ENCODE measurements at places on chromosomes 16 and 17.

DNA sequence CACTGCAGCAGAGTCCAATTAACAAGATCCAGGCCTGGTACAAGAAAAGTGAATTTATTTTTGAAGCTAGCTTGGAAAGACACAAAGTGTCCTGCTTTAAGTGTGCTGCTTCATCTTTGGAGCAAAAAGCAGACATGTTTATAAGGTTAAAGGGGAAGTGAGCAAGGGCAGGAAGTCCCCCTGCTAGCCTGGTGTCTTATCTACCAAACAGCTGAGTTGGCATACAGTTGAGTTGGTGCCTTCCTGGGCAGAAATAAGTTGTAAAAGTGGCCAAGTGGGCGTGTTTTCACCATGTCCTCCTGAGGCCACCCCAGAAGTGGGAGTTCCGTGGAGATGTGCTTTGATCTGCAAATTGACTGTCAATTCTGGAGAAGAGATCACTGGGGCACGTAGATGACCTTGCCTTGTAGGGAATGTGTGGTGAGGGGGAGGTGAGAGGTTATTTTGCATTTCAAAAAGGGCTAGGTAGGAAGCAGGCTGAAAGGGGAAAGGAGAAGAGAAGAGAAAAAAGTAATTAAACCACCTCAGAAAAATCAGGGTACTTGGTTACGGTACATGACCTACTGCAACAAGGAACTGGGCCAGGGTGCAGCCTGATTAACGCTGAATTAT is 38.3 kb upstream of the HSBP1 start:
- DNase-seq = no peak

- no peak for DNase-seq
Observed at GRCh38 chr17:6023036-6023831, 46.9 kb upstream of the WSCD1 start.

- peak; percentile 20 for DNase-seq
Observed at GRCh38 chr17:70905796-70906195, 736.5 kb downstream of the KCNJ2 start.

- no peak for DNase-seq
Observed at GRCh38 chr16:56203052-56203451, 11.8 kb downstream of the GNAO1 start.

- peak; percentile 64 for DNase-seq
Observed at GRCh38 chr17:81018044-81018802, 16.7 kb upstream of the BAIAP2 start.

- no peak for DNase-seq
Observed at GRCh38 chr17:82718986-82719685, 2.6 kb downstream of the FN3KRP start.

DNA sequence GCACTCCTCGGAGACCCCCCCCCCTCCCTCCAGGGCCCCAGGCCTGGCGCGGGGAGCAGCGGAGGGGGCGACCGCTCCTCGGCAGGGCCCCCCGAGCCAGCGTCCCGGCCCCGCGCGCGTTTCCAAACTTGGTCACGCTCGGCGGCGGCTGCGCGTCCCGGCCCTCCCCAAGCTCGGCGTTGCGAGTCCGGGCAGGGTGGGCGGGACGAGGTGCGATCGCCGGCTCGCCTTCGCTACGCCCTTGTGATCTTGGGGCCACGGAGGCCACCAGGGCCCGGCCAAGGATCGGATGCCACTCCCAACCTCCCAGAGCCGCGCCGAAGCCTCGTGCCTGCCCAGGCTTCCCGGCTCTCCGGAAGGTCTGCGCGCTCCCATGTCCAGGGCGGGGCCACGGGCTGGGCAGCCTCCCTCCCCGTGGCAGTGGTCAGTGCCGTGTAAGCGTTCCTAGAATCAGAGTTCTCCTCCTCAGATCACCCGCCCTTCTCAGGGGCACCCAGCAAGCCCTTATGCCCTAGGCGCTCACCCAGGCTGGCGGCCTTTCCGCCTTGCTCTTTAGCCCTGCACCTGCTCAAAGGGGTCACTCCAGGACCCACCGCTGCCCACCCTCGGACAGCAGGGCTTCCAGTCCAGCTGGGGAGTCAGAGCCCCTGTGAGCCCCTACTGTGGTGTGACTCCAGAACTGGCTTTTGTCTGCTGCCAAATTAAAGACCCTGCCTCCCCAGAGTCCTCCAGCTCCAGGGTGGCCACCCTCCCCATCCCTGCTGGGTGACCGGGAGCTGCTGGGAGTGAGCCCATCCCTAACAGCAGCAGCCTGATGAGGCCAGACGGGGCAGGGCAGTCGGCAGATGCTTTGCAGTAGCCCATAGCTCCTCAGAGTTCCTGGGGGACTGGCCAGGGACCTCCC is 12.2 kb upstream of the MRPS23 start:
- peak; percentile 78 for DNase-seq

DNA sequence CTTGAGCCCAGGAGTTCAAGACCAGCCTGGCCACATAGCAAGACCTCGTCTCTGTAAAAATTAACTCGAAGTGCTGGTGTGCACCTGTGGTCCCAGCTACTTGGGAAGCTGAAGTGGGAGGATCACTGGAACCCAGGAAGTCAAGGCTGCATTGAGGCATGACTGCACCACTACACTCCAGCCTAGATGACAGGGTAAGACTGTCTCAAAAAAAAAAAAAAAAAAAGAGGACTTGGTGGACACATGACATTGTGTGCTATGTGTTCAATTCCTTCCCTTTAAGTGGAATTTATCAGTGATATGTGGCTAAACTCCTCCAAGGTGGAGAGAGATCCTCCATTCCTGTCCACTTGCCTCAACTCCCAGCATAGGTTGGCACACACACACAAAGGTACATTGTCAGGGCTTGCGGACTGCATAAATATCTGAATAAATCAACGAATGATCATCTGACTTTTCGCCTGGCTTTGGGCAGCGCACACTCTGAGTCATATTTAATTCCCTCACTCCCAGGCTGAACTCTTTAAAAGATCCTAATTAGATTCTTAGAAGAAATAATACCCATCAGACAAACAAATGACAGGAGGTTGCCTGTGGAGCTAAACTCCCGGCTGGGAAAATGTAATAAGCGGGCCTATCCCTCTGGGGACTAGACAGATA is 25.0 kb upstream of the SYT17 start:
- DNase-seq = no peak

DNA sequence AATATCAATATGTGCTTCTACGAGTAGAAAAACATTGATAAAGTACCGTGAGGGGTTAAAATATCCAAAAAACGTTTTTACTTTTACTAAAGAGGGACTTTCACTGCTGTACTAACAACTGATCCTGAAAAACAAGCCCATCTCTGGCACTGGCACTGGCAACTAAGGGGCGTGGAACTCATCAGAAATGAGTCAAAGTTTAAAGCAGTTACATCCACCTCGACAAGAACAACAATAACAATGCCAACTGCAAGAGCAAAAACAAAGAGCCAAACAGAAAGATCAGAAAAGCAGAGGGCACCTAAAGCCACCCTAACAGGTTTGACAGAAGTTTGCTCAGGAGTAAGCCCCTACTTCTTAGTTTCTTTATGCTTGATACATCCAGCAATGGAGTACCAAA is 13.1 kb downstream of the MBTPS1 start:
- no peak for DNase-seq

- DNase-seq = peak; percentile 28
Observed at GRCh38 chr16:79372503-79373184, 227.9 kb downstream of the MAF start.

DNA sequence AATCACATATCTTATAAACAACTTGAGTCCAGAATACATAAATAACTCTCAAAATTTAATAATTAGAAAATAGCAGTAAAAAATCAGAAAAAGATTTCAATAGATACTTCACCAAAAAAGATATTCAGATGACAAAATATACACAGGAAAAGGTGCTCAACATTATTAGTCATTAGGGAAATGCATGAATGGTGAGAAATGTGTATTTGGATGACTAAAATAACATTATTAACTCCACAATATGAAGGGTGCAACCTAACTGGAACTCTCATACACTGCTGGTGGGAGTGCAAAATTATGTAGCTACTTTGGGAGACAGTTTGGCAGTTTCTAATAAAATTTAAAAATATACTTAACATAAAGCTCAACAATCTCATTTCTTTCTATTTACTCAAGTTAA is 262.3 kb upstream of the AXIN2 start:
- DNase-seq = no peak

- no peak for DNase-seq
Observed at GRCh38 chr17:7846063-7846735, 8.7 kb upstream of the TMEM88 start.

DNA sequence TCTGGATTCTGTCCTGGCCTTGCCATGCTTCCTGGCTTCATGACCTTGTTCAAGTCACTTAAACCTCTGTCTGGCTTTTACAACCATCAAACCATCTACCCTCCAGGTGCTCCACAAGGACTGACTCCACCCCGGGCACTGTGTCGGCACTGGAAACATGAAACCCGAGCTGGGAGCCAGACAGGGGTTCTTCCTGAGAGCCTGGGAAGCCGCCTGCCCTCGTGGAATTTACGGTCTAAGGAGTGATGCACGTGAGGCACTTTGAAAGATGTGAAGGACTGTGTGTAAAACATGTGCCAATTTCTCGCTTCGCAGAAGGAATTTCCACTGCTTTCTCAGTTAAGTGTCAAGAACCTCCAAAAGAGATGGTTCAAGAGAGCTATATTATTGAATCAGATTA is 11.6 kb downstream of the CDK5R1 start:
- no peak for DNase-seq

- no peak for DNase-seq
Observed at GRCh38 chr17:78172249-78173051, 4.1 kb downstream of the SYNGR2 start.

DNA sequence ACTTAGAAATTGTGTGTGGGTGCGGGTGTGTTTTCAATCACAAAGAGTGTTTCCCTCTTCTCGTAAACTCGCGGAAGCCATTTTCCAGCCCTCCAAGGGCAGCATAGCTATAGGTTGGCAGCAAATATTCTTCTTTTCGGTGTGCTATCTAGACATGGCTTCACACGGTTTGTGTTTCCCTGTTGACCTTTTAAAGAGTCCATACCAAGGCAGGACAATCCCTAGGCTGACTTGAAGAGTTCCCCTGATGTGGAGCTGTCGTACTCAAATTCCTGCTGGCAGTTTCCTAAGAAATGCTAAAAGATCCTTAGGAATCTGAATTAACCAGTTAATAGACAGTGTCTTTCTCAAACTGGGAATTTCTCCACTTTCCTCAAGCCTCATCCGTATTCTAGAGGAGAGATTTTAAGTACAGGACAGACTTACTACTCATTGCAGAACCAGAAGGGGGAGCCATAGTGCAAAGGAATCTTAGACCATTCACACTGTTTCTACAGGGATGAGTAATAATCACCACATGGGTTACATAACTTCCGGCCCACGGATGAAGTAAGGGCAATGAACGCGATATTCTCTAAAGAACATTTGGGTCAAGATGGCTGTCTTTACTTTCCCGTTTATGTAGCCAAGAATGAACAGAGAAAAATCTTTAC is 288.6 kb upstream of the ELAC2 start:
- no peak for DNase-seq

GRCh38 chr17:64147110-64148016 is 17.4 kb upstream of the ERN1 start:
- no peak for DNase-seq

DNA sequence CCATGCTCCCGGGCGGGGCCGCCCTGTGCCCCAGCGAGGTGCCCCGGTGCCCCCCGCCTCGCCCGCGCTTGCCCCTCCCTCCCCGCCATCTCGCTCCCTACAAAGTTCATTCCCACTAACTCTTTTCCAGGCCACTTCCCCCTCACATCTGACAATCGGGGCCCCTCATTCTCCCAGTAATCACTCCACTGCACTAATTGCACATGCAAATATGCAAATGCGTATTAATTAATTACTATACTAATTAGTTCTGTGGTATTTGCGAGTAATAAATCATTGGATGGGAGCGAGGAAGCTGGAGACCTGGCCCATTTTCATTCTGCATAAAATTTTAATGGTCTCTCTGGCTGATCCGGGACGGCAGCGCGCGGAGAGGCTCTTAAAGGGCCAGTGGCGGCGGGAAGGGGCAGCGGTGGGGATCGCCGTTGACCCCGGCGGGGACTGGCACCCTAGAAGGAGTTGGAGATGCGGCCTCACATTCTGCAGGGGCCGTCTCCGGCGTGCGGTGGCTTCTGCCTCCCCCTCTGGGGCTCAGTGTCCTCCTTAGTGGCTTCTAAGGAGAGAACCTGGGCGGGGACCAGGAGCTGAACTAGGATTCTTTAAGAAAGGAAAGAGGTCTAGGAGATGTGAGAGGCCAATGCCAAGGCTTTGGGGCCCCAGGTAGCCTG is 8.4 kb upstream of the PPP1R1B start:
- no peak for DNase-seq

DNA sequence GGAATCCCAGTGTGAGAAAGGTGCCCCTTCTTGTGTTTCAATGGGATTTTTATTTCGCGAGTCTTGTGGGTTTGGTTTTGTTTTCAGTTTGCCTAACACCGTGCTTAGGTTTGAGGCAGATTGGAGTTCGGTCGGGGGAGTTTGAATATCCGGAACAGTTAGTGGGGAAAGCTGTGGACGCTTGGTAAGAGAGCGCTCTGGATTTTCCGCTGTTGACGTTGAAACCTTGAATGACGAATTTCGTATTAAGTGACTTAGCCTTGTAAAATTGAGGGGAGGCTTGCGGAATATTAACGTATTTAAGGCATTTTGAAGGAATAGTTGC is 567 bp downstream of the UBB start:
- no peak for DNase-seq

GRCh38 chr17:82705756-82706155 is 7.3 kb upstream of the RAB40B start:
- no peak for DNase-seq

GRCh38 chr17:82486231-82487094 is 27.9 kb downstream of the NARF start:
- DNase-seq = no peak

DNA sequence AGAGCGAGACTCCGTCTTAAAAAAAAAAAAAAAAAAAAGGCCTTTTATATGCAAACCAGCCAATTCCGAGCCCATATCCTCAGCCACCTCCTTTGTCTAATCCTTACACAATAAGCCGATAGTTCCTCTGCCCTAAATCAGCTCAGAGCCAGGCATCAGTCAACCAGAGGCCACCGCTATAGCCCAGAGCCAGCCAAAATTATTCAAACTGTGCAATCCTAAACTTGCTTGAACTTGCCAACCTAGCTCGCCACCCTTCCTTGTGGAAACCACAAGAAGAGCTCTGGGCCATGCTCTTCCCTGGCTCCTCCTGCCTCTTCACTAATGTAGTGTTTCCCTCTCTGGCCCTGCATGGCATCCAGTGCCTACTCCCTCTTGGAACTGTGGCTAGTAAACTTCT is 17.7 kb downstream of the ITGAL start:
- DNase-seq = no peak

DNA sequence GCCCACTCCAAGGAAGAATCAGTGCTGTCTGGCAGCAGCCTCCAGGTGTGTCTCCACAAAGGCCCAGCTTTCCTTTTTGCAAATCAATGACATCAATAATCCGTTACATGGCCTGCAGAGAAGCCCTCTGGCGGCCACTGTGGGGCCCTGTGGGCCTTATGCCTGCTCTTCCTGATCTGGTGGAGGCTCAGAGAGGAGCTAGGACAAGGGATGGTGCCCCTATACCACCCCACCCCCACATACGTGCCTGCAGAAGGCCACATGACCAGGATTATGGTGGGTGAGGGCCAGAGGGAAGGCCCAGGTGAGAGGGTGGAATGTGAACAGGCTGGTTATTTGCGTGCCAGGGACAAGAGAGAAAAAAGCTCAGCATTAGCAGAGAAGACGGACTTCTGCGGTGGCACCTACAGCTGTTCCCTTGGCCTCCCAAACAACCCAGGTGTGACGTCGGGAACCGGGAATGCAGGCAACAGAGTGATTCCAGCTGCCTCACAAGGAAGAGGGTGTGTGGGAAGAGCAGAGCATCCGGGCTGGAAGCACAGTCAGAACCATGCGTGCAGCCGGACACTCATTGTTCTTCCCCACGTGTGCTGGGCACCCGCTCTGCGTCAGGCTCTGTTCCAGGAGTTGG is 22.5 kb downstream of the EIF4A3 start:
- DNase-seq = no peak

- DNase-seq = no peak
Observed at GRCh38 chr17:73068322-73069153, 23.9 kb downstream of the SLC39A11 start.

Data from femur (tissue), 1 donor.